ENCODE measurements at places on chromosomes 12 and 14.

DNA sequence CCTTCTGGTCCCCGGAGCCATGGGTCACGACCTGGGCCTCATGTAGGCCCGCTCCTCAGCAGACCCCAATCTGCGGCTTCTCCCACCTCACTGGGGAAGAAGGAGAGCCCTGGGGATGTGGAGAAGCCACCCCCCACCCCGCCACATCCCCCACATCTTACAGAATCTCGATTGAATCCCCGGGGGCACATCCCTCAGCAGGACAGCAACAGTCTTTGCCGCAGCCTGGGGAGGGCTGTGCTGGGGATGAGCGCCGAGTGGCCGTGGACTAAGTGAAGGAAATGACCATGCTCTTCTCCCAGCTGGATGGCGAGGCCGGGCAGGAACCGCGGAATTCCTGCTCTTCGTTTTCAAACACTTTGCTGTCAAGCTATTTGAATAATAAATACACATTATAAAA lies 169.0 kb upstream of the RTL1 start:
- DNase-seq = no peak

DNA sequence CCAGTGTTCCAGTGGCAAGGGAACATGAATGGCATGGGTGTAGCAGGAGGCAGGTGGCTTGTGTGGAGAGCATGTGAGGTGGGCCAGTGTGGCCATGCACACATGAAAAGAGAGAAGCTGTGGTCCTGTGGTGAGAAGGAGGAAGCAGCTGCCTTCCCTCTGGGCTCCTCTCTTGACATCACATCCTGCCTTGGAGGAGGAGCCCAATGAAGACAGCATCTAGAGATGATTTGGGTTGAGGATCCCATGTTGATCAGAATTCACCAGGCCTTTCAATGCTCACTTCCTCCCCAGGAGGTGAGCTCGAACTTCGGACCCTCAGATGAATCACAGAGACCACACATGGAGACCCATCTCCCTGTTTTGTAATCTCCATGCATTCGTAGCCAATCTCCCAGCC lies 82.6 kb downstream of the LRRC74A start:
- no peak for DNase-seq

GRCh38 chr14:85444635-85445034 lies 85.3 kb upstream of the FLRT2 start:
- no peak for DNase-seq

GRCh38 chr14:69635981-69636639 lies 24.7 kb downstream of the SUSD6 start:
- DNase-seq = no peak

DNA sequence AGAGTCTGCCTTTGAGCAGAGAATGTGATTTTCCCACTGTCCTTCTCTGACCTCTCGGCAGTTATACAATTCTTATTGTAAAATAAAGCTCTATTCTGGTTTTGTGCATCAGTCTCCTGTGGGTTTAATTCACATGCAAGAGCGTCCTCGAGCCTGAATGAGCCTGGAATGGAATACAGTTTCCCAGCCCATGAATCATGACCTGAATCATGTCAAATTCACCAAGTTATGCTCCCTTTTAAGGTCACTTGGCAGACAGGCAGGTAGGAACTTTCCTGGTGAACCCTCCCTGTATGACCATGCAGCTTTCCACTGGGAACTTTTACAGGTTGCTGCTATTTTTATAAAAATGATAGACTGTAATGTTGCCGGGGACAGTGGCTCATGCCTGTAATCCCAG lies 41.7 kb downstream of the BICD1 start:
- no peak for DNase-seq

DNA sequence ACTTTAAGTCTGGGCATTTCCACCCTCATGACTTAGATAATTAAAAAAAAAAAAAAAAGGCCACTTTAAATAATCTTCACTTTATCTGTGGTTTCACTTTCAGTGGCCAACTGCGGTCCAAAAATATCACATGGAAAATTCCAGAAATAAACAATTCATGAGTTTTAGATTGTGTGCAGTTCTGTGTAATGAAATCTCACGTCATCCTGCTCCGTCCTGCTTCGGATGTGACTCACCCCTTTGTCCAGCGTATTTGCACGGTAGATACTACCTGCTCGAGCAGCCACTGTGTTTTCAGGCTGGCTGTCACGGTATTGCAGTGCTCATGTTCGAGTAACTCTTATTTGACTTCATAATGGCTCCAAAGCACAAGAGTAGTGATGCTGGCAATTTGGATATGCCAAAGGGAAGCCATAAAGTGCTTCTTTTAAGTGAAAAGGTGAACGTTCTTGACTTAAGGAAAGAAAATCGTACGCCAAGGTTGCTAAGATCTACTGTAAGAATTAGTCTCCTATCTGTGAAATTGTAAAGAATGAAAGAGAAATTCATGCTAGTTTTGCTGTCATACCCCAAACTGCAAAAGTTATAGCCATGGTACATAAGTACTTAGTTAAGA lies 2.4 kb downstream of the E2F7 start:
- no peak for DNase-seq
